ENCODE measurements at places on chromosomes 7 and 10.

DNA sequence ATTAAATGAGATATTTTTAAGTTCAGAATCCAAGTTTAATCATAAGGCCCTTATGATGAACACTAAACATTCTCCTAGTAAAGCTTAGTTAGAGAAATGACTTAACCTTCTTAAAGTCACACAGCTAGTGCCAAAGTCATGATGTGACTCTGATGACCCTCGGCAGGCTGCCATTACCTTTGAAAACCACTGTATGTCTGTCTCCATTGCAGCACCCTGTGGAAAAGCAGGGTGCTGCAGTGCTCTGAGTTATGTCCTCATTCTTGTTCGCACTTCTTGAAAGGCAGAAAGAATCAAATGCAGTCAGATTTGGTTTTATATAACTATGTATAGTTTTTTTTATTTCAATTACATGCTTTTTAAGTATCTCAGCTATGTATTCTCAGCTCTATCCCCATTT is 105.0 kb downstream of the PHTF2 start:
- peak; percentile 17 for DNase-seq

DNA sequence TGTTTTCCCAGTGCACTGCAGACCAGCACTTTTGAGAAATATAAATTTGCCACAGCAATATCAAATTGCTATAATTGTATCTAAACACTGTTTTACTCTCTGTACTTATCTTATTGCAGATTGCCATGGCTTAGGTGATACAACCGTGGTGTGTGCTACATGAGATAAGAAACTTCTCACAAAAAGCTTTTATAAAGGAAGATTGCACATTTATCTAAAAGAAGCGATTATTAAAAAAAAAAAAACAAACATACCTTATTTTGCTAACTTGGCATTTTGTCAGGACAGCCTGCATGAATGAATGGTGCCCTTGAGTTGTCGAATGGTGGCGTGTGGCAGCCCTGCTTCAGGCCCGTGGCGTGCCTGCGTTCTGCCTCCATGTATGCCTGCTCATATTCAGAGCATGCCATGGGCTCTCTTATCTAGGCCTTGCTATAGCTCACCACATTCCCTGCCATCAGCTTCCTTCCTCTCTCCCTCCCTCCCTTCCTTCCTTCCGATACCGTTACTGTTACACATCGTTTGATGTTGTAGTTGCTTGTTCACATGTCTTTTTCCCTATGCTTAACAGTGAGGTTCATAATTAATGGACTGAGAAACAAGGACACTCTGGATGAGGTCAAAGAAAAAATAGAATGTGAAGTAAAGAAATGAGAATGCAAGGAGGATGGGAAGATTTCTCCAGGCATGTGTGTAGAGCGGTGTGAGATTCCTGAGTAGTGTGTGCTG is 34.9 kb downstream of the PRKAR2B start:
- DNase-seq = no peak

- no peak for DNase-seq
Measured at GRCh38 chr7:77837275-77837674, 38.7 kb downstream of the PHTF2 start.

DNA sequence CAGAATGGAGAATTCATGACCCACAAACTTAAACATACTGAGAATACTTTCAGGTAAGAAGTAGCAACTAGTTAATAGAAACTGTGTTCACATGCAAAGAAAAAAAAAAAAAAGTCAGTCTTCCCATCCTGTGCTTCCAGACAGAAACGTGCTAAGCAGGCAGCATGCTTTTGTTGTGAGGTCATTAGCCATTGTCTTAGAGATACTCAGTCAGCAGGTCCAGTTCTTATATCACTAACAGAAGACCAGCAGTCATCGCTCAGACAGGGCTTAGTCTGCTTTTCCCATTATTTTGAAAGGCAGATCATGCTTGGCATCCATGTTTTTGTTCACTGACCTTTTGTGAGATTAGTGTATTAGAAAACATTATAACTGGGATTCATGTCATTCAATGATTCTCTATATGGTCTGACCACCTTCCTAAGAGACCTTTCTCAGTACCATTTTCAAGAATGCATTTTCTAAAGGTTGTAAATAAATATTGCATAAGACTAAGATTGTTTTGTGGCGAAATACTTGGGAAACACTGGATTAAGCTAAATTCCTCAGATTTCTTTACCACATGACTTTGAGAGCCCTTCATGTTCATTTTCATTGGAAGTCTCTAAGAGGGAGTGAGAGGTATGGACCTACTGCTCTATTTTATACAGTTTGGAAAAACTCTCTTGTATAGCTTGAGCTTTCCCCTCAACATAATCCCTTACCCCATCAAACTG is 45.0 kb upstream of the AGBL3 start:
- DNase-seq = no peak
